ENCODE measurements at places on chromosomes 6 and 20.

DNA sequence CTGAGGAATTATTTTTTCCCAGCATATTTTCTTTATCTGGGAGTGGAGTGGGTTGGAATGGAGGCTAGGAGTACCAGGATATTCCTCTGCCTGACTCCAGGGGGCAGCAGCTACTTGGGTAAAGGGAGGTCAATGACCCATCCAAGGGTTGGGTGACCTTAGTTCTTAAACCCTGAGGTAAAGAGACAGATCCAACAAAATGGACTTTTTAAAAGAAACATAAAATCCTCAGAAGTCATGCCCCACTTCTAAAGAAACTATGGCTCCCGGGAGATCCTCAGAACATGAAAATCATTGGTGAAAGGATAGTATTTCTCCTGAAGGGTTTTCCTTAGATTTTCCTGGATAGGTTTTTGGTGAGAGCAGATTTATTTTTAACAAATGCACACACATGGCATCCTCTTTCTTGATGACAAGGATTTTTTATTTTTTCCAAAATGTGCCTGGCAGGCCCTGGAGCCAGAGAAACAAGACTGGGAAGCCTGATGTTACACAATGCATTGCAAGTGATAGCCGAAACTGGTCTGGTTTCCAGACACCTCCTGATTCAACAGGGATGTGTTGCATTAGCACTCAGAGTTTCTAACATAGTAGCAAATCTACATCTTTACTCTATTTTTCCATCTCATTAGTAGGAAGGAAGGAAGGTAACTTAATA is 240.9 kb upstream of the BTBD3 start:
- DNase-seq = peak; percentile 43

DNA sequence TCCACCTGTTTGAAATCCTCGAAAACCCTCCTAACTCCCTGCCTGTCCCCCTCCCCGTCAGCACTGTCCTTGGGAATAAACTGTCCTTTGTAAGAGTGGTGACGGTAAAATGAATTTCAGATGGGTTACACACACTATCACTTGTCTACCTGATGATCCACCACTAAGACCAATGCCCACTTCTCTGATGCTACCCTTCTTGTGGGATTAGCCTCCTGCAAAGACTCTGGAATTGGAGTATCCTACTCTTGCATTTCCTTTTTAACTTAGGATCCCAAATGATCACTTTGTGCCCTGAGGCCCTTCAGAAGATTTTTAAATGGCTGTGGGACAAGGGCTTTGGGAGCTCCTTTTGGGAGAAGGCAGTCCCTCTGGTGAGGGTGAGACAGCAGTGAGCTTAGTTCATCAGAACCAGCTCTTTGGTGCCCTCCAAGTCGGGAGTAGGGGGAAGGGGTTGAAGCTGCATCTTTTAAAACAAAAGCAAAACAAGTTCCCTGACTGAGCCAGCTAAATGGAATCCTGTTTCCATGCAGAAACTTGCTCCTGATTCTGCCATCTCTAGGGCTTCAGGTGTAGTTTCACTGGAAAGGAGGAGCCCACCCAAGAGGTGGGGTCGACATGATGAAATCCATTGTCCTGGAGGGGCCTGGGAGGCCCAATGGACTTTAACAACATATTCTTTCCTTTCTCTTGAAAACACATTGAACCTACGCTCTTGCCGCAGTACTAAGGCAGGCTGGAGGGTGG is 86.5 kb downstream of the ASXL1 start:
- no peak for DNase-seq

DNA sequence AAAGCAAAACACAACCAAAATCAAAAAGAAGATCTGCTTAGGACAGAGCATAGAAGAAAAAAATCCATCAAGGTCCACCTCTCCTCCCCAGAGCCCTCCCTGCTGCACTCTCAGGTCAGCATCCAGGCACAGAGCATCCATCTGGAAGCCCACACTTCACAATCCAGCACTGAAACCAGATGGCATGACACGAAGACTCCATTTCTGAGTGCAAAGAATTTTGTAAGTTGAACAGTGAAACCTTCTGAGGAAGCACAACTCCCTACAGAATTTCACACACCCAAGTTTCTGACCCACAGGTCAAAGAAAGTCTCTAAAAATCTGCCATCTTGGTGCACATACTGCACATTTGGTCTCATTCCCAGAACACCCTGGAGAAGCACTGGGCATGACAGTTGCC is 128.8 kb upstream of the STXBP5 start:
- no peak for DNase-seq

GRCh38 chr20:62977613-62978560 is 25.4 kb downstream of the SLC17A9 start:
- DNase-seq = peak; percentile 83

DNA sequence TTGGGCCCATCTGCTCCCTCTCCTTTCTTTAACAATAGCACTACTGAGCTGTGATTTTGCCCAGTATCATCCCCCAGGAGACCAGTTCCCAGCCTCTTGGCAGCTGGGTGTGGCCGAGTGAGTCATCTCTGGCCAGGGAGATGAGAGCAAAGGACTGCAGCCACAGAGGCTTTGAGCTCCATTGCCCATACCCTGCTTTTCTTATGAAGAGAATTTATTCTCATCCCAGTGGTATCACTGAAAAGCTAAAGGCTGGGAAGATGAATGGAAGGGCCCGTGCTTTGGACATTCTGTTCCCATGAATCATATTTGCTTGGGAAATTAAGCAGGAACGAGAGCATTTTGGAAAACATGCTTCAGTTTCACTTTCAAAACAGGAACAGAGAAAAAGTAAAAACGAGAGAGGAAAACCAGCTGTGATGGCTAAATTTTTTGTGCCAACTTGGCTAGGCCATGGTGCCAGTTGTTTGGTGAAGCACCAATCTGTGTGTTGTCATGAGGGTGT is 14.9 kb downstream of the CST3 start:
- no peak for DNase-seq

DNA sequence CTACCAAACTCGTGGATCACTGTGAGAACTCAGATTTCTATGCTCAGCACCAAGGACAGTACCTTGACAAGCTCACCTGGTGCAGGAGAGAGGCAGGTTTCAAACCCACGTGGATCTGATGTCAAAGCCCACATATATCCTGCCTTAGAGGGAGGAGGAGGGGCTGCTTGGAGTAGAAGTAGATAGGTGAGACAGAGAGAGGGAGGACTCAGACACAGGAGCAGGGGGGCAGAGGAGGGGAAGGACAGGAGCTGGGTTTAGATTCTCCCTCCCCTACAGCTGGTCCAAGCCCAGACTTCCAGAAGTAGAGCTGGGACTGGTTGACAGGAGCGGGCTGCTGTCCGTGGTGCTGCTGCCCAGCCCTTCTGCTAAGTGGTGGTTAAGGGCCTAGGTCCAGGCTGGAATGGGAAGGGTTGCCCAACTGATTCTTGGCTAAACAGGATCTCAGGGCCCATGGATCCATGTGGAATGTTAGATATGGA is 77.5 kb downstream of the CDH22 start:
- DNase-seq = no peak

DNA sequence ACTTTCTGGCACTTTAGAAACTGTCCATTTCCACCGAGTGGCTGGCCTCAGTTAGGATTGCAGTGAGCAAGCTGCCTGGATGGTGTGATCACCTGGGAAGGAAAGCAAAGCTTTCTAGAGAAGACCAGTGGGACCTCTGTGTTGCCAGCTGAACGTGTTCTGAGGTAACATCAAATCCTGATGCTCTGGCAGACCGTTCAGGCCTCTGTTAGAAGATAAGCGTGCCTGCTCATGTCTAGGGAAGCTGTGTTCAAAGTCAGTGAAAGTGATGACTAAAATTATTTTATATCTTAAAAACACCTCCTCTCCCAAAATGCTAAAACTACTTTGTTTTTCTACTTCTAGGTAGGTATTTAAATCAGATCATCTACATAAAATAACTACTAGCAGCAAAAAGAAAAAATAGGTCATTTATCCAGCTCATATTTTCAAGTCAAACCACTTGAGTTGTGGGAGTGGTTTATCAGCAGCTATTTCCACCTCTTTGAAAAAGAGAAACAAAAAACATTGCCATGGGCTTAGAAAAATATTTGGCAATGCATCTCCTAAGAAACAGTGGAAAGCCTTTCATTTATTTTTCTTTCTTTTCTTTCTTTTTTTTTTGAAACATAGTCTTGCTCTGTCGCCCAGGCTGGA is 54.8 kb downstream of the CEP43 start:
- no peak for DNase-seq

- peak; percentile 44 for DNase-seq
Measured at GRCh38 chr6:35601331-35602132, 87.2 kb downstream of the FKBP5 start.

GRCh38 chr6:132511210-132511830 is 1.6 kb downstream of the STX7 start:
- no peak for DNase-seq

- DNase-seq = no peak
Measured at GRCh38 chr20:853406-853996, 20.0 kb downstream of the FAM110A start.

DNA sequence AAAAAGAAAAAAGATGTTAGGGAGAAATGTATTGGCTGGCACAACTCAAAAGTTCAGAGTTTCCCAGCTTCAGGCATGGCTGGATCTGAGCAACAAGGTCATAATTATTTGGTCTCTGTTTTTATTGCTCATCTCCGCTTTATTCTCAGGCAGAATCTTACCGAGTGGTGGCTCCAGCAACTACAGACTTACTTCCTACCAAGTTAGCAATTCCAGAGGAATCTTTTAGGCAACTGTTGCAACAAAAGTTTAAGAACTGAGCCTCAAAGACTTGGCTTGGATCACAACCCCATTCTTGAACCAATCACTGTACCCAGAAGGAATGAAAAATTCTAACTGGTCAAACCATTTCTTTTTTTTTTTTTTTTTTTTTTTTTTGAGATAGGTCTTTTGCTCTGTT is 35.5 kb upstream of the NCOA3 start:
- no peak for DNase-seq

DNA sequence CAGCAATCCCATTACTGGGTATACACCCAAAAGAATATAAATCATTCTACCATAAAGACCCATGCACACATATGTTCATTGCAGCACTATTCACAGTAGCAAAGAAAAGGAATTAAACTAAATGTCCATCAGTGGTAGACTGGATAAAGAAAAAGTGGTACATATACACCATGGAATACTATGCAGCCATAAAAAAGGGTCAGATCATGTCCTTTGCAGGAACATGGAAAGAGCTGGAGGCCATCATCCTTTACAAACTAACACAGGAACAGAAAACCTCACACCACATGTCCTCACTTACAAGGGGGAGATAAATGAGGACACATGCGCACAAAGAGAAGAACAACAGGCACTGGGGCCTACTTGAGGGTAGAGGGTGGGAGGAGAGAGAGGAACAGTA is 60.9 kb downstream of the DCDC2 start:
- DNase-seq = no peak

GRCh38 chr6:32105433-32105832 is 3.7 kb downstream of the TNXB start:
- no peak for DNase-seq

DNA sequence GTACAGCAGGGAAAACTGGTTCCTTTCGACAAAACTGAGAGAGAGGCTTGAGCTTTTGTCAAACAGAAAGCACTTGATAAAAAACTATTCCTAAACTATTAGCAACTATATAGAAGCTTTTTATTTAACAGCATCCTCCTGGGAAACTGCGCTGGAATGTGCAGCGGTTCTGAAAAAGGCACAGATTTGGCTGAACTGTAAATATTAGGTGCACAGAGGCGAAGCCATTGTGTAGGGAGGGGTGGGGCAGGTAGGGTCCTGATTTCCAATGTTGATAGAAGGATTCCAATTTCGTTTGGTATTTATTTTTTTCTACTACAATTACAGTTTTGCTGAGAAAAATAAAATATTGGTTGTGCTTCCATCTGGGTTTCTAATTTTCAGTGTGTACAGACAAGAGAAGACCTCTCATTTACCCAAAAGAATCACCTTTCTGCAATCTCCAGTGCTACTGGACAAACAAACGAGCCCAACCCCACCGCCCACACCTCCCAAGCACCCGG is 698 bp upstream of the SH3BGRL2 start:
- DNase-seq = no peak

DNA sequence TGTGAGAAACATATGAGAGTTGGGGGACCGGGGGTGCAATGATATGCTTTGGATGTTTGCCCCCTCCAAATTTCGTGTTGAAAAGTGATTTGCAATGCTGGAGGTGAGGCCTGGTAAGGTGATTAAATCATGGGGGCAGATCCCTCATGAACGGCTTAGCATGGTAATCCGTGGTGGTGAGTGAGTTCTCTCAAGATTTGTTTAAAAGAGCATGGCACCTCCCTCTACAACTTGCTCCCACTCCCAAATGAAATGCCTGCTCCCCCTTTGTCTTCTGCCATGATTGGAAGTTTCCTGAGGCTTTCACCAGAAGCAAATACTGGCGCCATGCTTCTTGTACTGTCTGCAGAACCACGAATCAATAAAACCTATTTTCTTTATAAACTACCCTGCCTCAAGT is 2.5 kb downstream of the DEK start:
- DNase-seq = no peak

GRCh38 chr6:107812234-107812769 is 11.8 kb downstream of the SCML4 start:
- DNase-seq = no peak

- DNase-seq = no peak
Measured at GRCh38 chr20:45918779-45919537, 7.0 kb upstream of the PLTP start.

DNA sequence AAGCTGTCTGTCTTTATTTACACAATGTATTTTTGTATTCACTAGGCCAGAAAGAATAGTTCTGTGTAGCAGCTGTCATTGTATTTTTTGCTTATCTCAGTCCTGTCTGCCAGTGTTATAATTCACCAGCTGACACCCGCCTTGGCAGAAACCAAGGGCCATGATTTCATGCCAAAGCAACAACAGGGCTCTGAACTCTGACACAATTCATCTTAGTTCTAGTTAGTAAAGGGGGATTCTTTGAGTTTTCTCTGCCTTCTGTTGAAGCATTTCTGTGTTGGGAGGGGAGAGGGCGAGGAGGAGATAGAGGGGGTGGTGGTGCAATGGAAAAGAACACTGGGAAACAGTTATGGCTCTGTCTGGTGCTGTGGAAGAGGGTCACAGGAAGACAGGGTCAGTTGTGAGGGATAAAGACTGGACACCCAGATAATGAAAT is 684.6 kb upstream of the MARCKS start:
- DNase-seq = no peak

DNA sequence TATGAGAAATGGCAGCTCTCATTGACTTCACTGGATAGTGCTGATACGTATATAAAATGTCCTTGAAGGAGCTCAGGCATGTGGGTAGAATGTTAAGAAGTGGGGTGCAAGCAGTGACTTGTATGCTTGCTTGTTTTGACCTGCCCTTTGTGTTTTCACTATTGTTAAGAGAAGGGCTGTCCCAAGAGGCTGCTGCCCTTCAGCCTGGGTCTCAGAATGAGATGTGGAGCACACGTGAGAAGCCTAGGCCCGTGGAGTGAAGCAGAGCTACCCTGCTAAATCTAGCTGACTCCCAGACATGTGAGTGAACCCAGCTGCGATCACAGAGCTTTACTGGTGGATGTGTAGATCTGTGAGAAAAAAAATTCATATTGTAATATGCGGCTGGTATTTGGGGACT is 305.3 kb upstream of the RGS17 start:
- no peak for DNase-seq

DNA sequence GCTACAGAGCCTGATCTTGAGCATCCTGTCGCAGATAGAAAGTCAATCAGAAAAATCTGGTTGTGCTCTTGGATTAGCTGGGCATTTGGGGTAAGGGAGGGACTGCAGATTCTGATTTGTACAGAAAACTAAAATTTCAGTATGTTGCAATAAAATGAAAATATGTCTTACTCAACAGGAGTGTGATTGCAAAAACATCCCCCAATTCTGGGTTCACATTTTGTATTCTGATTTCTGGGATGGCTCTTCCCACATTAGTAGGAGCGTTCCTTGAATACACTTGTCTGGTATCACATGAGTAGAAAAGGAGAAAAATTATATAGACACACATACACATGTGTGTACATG is 40.5 kb downstream of the PANK2 start:
- no peak for DNase-seq

GRCh38 chr6:41182069-41183034 is 18.6 kb downstream of the TREML2 start:
- DNase-seq = peak; percentile 45

All from stimulated activated CD8-positive, alpha-beta memory T cell treated with anti-CD3 and anti-CD28 coated beads, Interleukin-4, amount 100 ng/mL, for 48 hours (primary cell).